AG20443 (cell line): ENCODE measurements at places on chromosomes 3 and 15.
A peak's percentile ranks its signal among the peaks of the same experiment; 100 is the strongest.

DNA sequence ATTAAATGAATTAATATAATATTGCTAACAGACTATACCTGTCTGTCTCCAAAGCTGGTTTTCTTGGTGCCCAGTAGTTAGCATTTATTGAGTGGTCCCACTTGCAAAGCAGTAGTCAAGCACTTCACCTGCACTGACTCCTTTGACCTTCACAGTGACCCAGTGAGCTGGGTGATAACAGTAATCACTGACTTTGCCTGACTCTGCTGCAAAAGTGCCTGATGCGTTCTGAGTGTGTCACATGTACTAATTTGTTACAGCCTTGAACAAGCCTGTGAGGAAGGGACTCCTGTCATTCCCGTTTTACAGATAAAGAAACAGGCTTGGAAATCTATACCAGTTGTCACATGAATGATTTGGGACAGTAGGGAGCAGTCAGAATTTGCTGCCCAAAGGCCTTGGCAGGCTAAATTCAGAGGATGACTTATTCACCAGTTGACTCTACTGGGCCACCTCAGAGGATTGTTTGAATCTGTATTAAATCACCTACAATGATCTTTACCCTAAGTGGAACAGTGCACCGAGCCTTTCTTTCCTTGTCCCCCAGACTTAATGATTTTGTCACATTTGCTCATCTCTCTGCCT, 116.6 kb upstream of the PLXNA1 start:
- no peak for DNase-seq

DNA sequence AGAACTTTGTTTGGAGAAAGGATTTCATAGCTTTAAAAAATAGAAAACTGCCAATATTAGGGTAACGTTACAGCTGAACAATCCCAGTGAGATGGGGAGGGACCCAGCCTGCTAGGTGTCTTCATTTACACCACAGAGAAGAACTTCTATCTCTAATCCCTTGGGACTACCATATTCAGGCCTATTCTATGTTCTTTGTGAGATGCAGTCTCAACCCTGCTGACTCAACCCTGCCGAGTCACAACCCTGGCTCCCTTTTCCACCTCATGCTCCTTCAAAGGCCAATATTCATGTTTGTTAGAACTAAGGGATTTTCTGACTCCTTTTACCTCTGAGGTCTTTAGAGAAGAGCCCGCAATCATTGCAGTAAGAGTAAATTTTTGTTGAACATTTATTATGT, 350.5 kb downstream of the EPHB1 start:
- DNase-seq: peak; percentile 41

DNA sequence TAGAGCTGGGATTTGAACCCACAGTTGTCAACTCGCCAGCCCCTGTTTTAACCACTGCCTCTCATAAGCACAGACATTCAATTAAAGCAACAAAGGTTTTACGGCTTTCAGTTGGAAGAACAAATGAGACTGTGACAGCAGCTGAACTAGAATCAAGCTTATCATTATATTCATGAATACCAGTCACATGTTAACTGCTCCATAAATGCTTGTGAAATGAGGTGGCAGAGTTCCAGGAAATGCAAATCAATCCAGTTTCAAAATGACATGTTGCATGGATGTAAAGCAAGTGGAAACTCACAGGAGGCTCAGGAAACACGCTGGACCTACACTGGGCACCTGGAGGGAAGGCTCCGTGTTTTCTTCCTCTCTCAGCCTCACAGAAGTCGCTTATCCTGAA, 3.9 kb downstream of the GP5 start:
- DNase-seq: no peak

GRCh38 chr15:64653757-64654156, 121.6 kb downstream of the RBPMS2 start:
- no peak for DNase-seq

GRCh38 chr3:101735833-101736232, 11.4 kb downstream of the CEP97 start:
- DNase-seq: no peak

GRCh38 chr3:42778644-42779043, 5.6 kb upstream of the CCDC13 start:
- DNase-seq: no peak

GRCh38 chr3:183814240-183814639, 11.1 kb downstream of the MAP6D1 start:
- DNase-seq: no peak

DNA sequence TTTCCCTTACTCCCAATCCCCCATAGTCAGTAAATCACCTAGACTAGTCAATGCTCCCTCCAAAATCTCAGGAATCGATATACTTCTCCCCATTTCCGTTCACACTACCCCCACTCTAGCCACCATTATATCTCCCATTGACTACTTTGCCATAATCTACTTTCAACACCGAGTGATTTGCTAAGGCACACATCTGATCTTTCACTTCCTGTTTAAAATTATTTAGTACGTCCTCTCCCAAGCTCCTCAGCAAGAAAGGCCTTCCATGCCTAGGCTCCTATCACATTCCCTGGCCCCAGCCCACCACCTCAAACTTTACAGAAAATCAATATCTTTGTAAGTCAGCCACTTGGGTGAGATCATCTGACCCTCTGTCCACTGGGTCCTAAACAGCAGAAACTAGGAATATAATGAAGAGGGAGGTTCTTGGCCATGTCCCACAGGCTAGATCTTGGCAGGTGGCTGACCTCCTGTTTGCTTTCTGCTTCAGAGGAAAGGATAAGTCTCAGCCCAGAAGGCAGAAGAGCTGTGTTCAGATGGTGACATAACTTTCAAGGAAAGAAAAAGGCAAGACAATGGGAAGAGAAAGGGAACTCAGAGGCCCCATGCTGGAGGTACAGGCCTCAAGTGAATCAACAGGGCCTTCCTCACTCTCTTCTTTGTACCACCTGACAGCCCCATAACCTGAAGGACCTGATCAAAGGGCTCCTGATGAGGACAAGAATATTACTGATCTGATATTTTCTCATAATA, 103.0 kb downstream of the RPL22L1 start:
- DNase-seq: no peak

DNA sequence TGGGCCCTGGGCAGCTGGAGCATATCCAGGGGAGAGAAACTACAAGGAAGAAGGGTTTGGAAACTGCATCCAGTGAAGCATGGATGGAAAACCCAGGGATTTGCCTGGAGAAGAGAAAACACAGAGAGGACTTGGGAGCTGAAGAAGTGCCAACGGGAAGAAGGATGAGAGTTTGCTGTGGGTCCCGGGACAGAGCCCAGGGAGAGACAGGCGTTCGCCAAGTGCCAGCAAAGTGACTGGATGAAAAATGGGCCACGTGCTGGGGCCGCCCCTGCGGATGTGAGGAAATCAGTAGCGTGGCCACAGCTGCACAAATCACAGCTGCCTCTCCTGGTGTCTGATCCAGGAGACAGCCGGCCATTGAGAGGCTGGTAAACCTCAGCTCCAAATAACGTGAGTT, 70.4 kb downstream of the HES1 start:
- DNase-seq: peak; percentile 38

DNA sequence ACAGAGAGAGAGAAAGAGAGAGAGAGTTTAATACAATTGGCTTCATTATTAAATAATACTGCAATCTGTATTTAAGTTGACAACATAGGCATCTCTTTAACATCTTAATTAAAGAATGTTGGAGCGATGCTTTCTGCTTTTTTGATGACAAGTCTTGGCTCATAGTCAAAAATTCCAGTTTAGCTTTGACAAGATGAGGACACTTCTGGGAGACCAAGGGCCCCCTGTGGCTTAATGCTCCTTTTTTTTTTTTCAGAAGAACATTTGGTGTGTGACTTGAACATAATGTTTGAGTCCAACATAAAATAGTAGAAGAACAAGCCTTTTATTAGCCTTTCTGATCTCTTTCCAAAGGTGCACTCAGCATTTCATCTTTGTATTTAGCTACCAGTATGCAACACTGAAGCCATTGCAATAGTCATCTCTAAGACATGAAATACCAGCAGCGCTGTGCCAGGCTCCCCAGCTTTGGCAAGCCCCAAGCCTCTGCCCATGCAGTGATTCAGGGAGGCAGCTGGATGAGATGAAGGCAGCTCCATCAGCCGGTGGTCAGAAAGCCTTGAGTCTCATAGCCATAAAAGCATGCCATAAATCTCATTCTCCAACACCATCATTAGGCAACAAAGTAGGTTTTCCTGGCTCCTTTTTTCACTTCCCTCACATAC, 349.4 kb upstream of the SEMA6D start:
- DNase-seq: no peak

DNA sequence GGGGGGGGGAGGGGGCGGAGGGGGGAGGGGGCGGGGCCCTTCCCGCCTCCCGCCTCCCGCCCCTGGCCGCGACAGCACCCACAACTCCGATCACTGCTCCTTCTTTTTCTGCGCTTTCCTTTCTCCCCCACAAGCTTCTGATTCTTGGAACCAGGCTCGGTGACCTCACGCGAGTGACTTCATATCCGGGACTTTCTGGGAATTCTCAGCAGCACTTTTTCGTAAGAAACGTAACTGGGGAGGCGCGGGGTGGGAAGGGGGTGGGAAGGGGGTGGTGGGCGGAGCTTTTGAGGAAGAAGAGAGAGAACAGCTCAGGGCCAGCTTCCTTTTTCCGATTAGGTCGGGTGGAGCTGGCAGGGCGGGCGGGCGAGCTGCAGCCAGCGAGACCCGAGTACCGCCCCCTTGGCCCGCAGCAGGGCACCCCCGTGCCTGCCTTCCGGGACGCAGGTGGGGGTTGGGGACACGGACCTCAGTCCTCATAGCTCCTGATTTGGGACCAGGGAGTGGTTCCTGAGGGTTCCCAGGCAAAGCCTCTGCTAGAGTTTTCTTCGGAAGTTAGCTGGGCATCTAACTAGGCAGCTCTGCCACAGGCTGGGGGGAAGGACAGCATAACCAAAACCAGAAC, 14.6 kb downstream of the XIRP1 start:
- DNase-seq: peak; percentile 92

GRCh38 chr3:73086071-73086494, 24.6 kb downstream of the EBLN2 start:
- DNase-seq: peak; percentile 72
